ENCODE measurements at places on chromosomes 7 and 10. TPM values are rescaled to one million over a fixed set of nuclear protein-coding genes. Genes with fewer than 3 reads are reported as not detected.

GRCh38 chr7:133429371-133429770, 176.5 kb downstream of the EXOC4 start:
- DNase-seq, result peak; percentile 17

DNA sequence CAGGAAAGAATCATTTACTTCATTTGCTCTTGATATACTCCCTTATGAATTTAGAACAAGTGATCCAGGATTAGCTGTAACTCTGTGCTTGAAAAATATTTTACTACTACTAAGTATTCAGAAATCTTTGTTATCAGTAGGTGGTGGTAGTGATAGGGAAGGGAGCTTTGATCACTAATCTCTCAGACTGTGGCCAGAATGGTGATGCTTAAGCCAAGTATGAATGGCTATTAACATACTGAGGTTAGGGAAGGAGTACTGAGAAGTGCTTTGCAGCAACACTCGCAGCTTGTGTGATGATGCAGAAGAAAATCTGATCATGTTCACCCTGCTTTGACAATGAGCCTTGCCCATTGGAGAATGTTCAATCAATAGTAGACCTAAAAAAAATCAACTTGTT, 29.3 kb downstream of the AP3M1 start:
- no peak for DNase-seq

- DNase-seq, result no peak
Measured at GRCh38 chr10:112456533-112456932, 9.5 kb downstream of the VTI1A start.

The GNAT3 gene
- total RNA-seq, result not detected

GRCh38 chr10:8187171-8187666, 132.7 kb downstream of the GATA3 start:
- no peak for DNase-seq

GRCh38 chr10:92857904-92858514, 9.7 kb downstream of the EXOC6 start:
- DNase-seq, result no peak

DNA sequence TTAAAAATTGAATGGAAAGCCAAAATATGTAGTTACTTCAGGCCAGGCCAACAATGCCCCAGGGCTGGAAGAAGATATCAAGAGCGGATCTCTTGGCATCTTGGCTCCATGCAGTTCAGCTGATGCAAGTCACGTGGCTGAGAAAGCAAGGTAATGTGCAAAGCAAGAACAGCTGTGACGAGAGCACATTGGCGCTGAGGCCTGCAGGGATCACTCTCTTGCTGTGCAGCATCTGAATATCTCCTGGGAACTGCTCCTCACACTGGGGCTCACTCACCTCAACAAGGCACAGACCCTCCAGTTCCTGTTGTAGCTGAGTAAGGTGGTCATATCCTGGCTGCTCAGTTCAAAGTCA, 14.0 kb downstream of the AKR1B1 start:
- no peak for DNase-seq

- DNase-seq, result peak; percentile 1
Measured at GRCh38 chr10:62305813-62306212, 37.2 kb upstream of the RTKN2 start.

- no peak for DNase-seq
Measured at GRCh38 chr10:68561865-68562649, 1.9 kb downstream of the TET1 start.

The PDE6C gene
- not detected for total RNA-seq

DNA sequence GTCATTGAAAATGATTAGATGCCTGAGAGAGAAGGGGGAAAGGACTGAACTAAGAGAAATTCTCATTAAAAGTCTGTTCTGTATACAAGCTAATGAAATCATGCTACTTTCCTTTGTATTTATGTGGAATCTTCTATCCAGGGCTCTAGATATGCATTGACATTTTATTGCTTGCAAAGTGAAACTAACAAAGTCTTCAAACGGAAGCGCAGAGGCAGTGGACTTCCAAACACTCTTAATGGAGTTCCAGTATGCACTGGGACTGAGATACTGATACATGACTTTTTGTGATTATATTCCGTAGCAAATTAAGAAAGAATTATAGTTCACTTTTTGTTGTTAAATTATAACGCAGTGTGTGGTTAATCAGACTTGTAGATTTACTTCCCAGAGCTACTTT, 166.8 kb upstream of the TBX20 start:
- peak; percentile 1 for DNase-seq

DNA sequence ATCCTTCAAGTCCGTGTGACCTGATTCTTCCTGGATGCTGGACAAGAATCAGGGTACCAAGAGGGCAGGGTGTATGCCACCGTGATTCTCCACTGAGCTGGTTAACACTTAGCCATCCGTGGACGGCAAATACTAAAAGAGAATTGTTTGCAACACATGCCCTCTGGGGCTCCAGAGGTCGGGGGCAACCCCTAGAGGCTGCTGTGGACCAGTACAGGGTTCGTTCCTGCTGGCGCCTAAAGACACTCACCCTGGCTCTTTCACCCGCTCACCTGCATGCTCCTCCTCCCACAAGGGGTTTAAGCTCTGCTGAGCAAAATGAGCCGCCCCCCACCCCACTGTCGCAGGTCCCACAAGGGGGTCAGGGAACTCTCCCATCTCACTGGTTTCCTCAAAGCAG, 148.7 kb upstream of the ITGB1 start:
- DNase-seq, result no peak

- peak; percentile 93 for DNase-seq
Measured at GRCh38 chr7:80634505-80634904, 3.9 kb upstream of the CD36 start.

- DNase-seq, result no peak
Measured at GRCh38 chr7:27172823-27173510, 1.2 kb downstream of the HOXA10 start.

DNA sequence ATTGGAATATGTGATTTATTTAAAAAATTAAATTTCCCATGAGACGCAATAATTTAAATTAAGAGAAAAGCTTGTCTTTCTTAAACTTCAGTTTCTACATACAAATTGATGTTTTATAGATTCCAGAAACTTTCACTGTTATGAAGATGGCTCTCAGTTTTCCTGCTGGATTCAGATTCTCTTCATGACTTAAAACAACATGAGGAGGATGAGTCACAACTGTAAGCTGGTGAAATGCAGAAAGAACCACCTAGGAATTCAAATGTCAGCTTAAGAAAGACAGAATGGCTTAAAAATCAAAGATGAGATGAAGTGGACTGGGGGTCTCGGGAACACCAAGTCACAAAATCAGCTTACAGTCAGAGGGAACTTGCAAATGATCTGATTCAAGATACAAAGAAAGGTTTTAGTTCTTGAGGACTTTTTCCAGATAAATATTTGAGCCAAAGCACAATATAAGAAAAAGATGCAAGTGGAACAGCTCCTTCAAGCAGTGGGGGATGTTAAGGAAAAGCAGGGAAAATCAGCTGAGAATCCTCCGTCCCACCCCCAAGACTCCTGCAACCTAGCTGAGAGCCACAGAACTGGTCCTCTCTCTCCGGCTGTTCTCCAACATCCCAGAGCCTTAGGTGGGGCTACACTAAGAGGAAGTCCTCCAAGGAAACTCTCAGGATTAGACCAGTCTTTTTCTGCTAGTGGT, 279.8 kb downstream of the KCNMA1 start:
- DNase-seq, result peak; percentile 85

The ASIC3 gene
- not detected for total RNA-seq

The KCP gene
- total RNA-seq, result not detected

- peak; percentile 50 for DNase-seq
Measured at GRCh38 chr7:44068054-44068453, 2.7 kb upstream of the PGAM2 start.

GRCh38 chr10:35752469-35753461, 110.7 kb upstream of the FZD8 start:
- DNase-seq, result no peak

The ZNF32 gene
- total RNA-seq, result 21.4 TPM

- DNase-seq, result no peak
Measured at GRCh38 chr10:67575532-67575931, 120.5 kb downstream of the CTNNA3 start.

GRCh38 chr7:94422136-94422535, 27.4 kb downstream of the COL1A2 start:
- no peak for DNase-seq

The PSPH gene
- total RNA-seq, result 48.4 TPM

The CALD1 gene
- total RNA-seq, result 532 TPM

- no peak for DNase-seq
Measured at GRCh38 chr7:132019703-132020102, 463.3 kb upstream of the PODXL start.

The NUTM2E gene
- total RNA-seq, result not detected

The SPACDR gene
- 1.1 TPM for total RNA-seq

- DNase-seq, result peak; percentile 73
Measured at GRCh38 chr10:35545878-35546590, 59.1 kb upstream of the GJD4 start.

The TAS2R41 gene
- total RNA-seq, result not detected

DNA sequence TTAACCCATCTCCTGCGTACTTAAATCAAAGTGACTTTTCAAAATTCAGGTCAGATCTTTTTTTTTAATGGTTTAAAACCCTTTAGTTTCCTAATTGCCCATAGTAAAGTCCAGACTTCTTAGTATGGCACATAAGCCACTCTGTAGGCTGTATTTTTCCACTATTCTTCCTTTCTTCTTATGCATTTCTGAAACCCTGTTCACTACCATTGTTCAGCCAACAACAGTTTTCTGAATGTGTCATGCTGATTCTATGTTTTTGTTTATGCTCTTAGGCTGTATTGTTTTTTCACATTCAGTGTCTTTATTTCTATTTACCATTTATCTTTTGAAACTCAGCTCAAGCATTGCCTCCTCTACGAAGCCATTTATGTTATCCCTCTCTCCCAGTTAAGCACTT, 26.7 kb downstream of the CCSER2 start:
- DNase-seq, result no peak

GRCh38 chr7:151831606-151832005, 45.3 kb downstream of the PRKAG2 start:
- DNase-seq, result no peak

DNA sequence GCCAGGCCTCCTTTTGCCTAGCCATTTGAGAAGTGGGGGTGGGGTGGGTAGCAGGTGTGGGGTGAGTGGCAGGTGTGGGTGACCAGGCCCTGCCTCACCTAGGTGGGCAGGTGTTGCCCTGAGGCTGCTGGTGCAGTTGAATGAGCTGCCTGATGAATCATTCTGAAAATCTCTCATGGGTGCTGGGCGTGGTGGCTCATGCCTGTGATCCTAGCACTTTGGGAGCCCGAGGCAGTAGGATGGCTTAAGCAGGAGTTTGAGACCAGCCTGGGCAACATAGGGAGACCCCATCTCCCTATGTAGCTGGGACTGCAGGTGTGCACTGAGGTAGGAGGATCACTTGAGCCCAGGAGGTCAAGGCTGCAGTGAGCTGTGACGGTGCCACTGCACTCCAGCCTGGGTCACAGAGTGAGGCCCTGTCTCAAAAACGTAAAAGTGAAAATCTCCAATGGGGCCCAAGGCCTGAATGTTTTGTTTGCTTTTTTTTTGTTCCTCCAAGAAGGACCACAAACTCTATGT, 17.7 kb downstream of the TSPAN14 start:
- DNase-seq, result no peak

DNA sequence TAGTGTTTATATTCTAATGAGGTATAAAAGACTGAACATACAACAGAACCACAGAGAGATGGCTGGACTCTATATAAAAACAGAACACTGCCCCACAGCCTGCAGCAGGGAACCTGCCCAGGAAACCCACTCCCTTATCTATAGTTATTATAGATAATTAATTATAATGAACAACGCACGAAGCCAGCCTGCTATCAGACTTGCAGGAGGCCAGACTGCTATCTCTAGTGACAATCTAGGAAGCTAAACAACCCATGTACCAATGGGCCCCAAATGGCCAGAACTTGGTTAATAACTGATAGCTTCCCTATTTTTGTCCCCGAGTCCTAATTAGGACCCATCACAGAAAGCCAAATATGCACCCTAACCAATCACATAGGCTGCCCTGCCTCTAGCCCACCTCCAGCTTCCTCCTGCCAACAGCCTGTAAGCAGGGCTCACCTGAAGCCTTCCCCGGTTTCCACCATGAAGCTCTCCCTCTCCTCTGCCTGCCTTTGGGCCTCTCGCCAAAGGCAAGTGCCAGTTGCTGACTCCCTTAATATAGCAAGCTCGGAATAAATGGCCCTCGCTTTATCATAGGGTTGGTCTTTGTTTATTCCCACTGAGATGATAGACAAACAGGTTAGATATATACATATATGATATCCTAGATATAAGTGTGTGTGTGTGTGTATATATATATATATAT, 74.5 kb downstream of the SYPL1 start:
- no peak for DNase-seq

The HIPK2 gene
- total RNA-seq, result 21.7 TPM

Measured in IMR-90 (cell line).